ENCODE measurements at places on chromosomes 12 and 14. TPM values are rescaled to one million over a fixed set of nuclear protein-coding genes. Genes with fewer than 3 reads are reported as not detected.

GRCh38 chr12:113310489-113310888, 24.4 kb downstream of the SLC8B1 start:
- DNase-seq: peak; percentile 71

Gene ZNF641
- polyA plus RNA-seq: 6.5 TPM

Gene SLC17A8
- not detected for polyA plus RNA-seq

GRCh38 chr14:22178333-22178839, 410.6 kb downstream of the DAD1 start:
- no peak for DNase-seq

Gene FGD4
- polyA plus RNA-seq: 2.0 TPM

Gene SRRM4
- not detected for polyA plus RNA-seq

GRCh38 chr12:7017870-7018349, 366 bp downstream of the LPCAT3 start:
- no peak for DNase-seq

GRCh38 chr14:94601884-94602391, 10.3 kb upstream of the SERPINA3 start:
- peak; percentile 75 for DNase-seq

Gene ADAM21
- 0.04 TPM for polyA plus RNA-seq

DNA sequence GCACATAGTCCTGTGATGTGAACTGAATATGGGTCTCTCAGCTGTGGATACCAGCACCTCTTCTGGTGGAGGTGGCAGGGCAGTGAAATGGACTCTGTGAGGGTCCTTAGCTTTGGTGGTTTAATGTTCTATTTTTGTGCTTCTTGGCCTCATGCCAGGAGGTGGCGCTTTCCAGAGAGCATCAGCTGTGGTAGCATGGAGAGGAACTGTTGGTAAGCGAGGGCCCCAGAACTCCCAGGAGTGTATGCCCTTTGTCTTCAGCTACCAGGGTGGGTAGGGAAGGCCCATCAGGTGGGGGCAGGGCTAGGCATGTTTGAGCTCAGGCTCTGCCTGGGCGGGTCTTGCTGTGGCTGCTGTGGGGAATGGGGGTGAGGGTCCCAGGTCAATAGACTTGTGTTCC, 241.7 kb downstream of the AEBP2 start:
- DNase-seq: no peak

Gene LALBA
- polyA plus RNA-seq: not detected

DNA sequence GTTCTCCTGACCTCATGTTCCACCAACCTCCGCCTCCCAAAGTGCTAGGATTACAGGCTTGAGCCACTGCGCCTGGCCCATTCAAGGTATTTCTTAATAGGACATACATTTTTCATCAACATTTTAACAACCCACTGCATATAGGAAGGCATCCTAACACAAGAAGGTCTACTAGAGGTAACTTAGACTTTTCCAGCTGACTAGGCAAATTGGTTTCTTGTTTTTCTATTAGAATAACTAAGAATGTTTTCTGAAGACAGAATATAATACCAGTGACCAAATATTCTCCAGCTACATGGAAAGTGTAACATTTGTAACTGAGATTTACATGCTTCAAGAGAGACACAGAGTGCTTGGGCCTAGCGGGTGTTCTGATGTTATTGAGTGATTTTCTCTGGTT, 14.2 kb upstream of the PRB4 start:
- DNase-seq: no peak

Gene KCNJ8
- 0.79 TPM for polyA plus RNA-seq

GRCh38 chr12:46386877-46387629, 14.5 kb upstream of the SLC38A2 start:
- peak; percentile 47 for DNase-seq

Gene WNT5B
- 1.6 TPM for polyA plus RNA-seq

- no peak for DNase-seq
These were observed 40.9 kb downstream of the RTN1 start for GRCh38 chr14:59829469-59830337.

Gene SCARB1
- 151 TPM for polyA plus RNA-seq

- DNase-seq: no peak
These were observed 108.5 kb downstream of the PHLDA1 start for GRCh38 chr12:75922944-75923642.

- DNase-seq: peak; percentile 90
These were observed at the start of the genes APAF1 and IKBIP for GRCh38 chr12:98644712-98645571. APAF1 (plus strand) TSS chr12:98645290; CDS start chr12:98648360, 3,070 bp downstream. IKBIP (minus strand) TSS chr12:98644788; CDS start chr12:98644701, 87 bp downstream.

- DNase-seq: no peak
These were observed 7.5 kb upstream of the SYNE3 start for GRCh38 chr14:95523815-95524448.

GRCh38 chr14:36702474-36702873, 40.8 kb downstream of the PAX9 start:
- no peak for DNase-seq

GRCh38 chr14:37056473-37056872, 115.9 kb downstream of the SLC25A21 start:
- peak; percentile 45 for DNase-seq

Gene RPL10L
- polyA plus RNA-seq: not detected

Gene SLCO1B1
- polyA plus RNA-seq: 1.5 TPM

DNA sequence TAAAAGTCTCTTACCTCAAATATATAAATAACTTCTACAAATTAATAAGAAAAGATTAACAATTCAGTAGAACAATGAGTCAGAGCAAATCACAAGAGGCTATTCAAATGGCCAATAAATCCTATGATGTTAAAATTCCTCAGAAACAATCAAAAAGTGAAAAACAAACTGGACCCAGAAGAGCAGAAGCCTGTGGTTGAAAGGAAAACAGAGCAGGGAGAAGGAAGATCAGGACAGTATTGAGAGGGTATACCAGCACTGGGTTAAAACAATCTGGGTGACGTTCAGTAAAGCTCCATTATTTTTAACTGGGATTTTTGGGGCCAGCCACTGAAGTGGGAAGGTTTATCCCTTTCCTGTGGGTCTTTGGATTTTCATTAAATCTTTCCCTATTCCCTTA, 39.7 kb upstream of the PCED1B start:
- DNase-seq: no peak

DNA sequence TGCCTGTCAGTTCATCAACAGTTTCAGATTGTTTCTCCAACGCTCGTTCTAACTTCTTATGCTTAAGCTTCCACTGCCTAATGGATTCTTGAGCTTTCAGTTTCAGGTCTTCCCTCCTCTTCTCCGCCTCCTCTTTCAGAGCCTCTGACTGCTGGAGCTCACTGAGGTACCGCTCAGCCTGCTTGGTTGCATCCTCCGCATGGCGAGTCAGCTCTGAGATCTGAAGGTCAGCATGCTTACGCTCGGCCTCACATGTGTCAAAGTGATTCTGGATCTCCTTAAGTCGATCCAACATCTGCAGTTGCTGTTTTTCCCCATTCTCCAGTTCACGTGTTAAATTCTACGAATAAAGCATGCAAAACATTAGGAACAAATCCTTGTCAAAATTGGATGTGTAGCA, 148.8 kb downstream of the CEP128 start:
- DNase-seq: no peak

- peak; percentile 88 for DNase-seq
These were observed 193.9 kb downstream of the EMP1 start for GRCh38 chr12:13390381-13390861.

Gene YEATS4
- polyA plus RNA-seq: 42.2 TPM

DNA sequence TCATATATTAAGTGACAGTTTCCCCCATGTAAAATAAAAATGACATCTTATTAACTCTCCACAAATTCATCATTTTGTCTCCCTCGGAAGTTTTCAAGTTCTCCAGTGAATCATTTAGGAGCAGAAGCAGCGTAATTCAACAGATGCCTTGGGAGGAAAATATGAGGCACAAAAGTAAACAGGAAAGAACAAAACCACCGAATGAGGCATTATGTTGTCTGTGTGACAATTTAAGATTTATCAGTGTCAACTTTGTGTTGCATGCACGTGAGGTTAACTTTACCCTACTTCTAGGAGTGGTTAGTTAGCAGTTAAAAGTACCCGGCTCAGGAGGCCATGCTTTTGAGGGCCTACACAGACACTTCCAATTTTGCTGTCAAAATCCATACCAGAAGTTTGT, 258.6 kb downstream of the IPO8 start:
- no peak for DNase-seq

DNA sequence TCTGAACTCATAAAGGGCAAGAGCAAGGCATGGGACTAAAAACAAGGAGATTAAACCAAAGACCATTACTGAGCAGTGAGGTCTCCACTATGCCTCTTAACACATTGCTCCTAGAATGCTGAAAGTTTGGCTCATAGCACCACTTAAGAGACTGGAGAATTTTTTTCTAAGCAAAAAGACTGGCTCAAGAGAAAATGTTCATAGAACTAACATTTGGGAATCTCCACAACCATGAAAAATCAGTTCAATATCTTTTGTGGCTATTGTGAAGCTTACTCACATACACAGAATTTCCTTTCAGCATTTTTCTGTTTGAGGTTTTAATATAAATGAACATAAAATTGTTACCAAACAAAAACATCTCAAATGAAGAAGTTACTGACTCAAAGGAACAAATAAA, 255.8 kb downstream of the CCDC91 start:
- DNase-seq: no peak

GRCh38 chr12:65825183-65825506, 862 bp downstream of the HMGA2 start:
- DNase-seq: no peak

GRCh38 chr12:9925705-9926393, 6.3 kb downstream of the CLEC2A start:
- DNase-seq: peak; percentile 18

DNA sequence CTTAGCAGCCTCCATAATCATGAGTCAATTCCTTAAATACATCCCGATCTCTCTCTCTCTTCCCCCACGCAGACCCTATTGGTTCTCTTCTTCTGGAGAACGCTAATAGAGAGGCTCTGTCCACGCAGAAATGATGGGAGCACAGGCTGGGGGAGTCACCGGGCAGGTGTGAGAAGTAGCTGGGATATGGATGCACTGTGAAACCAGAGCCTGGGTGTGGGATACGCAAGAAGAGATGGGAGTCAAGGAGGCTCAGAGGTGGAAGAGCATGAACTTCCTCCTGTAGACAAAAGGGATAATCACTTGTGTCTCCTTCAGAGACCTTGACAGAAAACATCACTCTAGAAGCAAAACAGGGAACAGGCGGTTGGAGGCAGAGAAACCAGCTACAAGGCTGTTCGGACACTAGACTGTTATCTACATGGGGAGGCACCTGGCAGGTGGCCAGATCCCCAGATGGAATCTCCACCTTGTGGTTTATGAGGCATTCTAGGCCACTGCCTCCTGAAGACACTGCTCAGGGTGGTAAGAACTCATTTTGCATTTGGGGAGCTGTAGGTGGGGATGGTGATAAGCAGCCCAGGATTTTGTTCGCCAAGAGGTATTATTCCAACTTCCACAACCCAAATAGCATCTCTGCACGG, 7.2 kb upstream of the SELPLG start:
- DNase-seq: no peak

- no peak for DNase-seq
These were observed 22.8 kb downstream of the RAB35 start for GRCh38 chr12:120093592-120094355.

DNA sequence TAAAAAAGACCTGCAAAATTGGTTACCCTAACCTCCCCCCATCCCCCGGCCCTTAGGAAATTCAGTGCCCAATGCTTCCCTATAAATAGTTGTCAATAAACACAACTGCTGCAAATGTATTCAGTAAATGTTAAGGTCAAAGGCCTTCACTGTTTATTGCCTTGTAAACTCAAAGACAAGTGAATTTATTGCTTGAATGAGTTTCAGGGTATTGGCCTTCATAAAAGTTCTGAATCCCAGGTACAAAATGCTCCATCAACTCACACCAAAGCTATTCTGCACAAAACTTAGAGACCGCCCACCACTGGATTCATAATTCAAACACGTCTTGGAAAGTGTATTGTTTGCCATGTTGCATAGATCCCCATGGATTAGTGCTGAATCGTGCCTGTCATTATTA, 63.3 kb upstream of the CDKN3 start:
- no peak for DNase-seq
